Neural progenitor cell (in vitro differentiated cells): ENCODE measurements at places on chromosomes 2 and 18.

- no peaks in the 10 kb centered on the region for H3K4me1 ChIP-seq
- H3K36me3 ChIP-seq, result no peaks in the 10 kb centered on the region
- no peak overlapping the region for H3K4me3 ChIP-seq
Observed at GRCh38 chr2:71891155-71891554, 256.5 kb downstream of the CYP26B1 start.

DNA sequence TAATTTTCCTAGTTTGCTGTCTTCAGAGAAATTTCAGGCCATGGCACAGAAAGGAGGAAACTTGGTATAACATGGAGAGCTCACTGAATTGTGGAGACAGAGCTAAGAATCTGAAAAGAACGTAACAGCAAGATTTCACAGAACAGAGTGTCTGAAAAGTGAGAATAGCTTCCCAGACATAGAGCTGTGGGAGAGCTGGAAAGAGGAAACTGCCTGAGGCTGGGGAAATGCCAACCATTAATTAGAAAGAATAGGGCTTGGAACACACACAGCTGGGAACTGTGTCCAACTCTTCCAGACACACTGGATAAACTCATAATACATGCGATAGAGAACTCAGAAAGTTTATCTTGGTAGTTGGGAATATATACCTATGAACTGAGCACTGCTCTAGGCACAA is 51.6 kb upstream of the KYNU start:
- no peaks in the 10 kb centered on the region for H3K36me3 ChIP-seq
- DNase-seq, result no peak
- H3K27me3 ChIP-seq, result no peaks in the 10 kb centered on the region
- H3K4me3 ChIP-seq, result no peak overlapping the region
- no peaks in the 10 kb centered on the region for H3K4me1 ChIP-seq

DNA sequence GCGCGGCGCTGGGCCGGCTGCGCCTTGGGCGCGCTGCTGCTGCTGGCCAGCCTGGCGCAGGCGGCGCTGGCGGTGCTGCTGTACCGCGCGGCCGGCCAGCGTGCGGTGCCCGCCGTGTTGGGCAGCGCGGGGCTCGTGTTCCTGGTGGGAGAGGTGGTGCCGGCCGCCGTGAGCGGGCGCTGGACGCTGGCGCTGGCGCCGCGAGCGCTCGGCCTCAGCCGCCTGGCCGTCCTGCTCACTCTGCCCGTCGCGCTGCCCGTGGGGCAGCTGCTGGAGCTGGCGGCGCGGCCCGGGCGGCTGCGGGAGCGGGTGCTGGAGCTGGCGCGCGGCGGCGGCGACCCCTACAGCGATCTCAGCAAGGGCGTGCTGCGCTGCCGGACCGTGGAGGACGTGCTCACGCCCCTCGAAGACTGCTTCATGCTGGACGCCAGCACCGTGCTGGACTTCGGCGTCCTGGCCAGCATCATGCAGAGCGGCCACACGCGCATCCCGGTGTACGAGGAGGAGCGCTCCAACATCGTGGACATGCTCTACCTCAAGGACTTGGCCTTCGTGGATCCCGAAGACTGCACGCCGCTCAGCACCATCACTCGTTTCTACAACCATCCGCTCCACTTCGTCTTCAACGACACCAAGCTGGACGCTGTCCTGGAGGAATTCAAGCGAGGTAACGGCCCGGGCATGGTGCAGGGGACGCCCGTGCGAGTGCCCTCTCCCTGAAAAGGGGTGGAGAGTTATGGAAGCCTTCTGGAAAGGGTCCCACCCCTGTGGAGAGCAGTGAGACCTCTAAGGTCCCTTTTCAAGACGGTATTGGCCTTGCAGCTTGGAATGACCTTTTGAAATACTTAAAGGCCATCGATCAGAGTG is 1.0 kb downstream of the CNNM3 start:
- H3K27ac ChIP-seq, result no peak overlapping the region
- peak overlapping the region; percentile 74 for H3K4me3 ChIP-seq
- H3K27me3 ChIP-seq, result peaks cover 7% of the 10 kb centered on the region
- peaks cover 45% of the 10 kb centered on the region for H3K4me1 ChIP-seq
- no peaks in the 10 kb centered on the region for H3K36me3 ChIP-seq

DNA sequence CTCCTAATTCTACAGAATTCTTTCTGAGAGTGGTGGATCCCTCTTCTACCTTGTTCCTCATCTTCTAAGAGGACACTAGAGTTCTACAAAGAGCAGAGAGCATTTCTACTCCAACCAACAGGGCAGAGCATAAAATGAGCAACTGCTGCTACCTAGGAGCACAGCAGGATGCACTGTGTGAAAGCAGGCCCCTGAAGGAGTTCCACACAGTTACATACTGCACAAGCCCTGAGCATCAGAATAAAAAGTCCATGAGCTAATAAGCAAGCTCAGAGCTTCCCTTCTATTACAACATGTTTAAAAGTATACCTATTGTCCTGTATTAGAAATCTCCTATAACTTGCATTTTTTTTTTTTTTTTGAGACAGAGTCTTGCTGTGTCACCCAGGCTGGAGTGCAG is 8.4 kb downstream of the FHL2 start:
- no peaks in the 10 kb centered on the region for H3K36me3 ChIP-seq
- no peak overlapping the region for H3K27ac ChIP-seq
- no peak for DNase-seq

GRCh38 chr2:136219341-136219740 is 101.4 kb upstream of the CXCR4 start:
- no peak overlapping the region for H3K27ac ChIP-seq
- DNase-seq, result no peak
- no peaks in the 10 kb centered on the region for H3K36me3 ChIP-seq
- peaks cover 40% of the 10 kb centered on the region for H3K4me1 ChIP-seq

DNA sequence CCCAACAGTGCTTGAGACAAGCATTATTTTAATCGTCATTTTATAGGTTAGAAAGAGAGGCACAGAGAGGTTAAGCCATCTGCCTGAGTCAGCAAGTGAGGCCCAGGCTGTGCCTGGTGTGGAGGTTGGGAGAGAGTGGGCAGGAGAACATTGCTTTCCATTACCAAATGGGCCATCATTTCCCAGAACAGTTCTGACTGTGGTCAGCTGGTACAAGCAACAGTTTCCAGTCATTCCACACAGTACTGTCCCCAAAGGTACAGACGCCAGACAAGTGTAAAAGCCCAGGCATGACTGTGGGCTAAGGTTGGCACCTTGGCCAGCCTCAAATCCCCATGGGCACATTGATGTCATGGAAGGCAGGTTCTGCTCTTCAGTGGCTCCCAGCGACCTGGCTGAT is 98.2 kb upstream of the LCLAT1 start:
- H3K4me3 ChIP-seq, result no peak overlapping the region
- H3K36me3 ChIP-seq, result no peaks in the 10 kb centered on the region
- H3K27ac ChIP-seq, result no peak overlapping the region
- peaks cover 18% of the 10 kb centered on the region for H3K4me1 ChIP-seq
- H3K27me3 ChIP-seq, result no peaks in the 10 kb centered on the region

- H3K4me3 ChIP-seq, result no peak overlapping the region
- DNase-seq, result no peak
- no peaks in the 10 kb centered on the region for H3K4me1 ChIP-seq
- H3K27me3 ChIP-seq, result peaks cover 23% of the 10 kb centered on the region
- no peak overlapping the region for H3K27ac ChIP-seq
Observed at GRCh38 chr18:59909289-59910036, 9.7 kb downstream of the PMAIP1 start.

- peak overlapping the region; percentile 83 for H3K27ac ChIP-seq
- H3K4me3 ChIP-seq, result no peak overlapping the region
- H3K36me3 ChIP-seq, result no peaks in the 10 kb centered on the region
Observed at GRCh38 chr18:27665264-27665799, 480.2 kb upstream of the CHST9 start.

DNA sequence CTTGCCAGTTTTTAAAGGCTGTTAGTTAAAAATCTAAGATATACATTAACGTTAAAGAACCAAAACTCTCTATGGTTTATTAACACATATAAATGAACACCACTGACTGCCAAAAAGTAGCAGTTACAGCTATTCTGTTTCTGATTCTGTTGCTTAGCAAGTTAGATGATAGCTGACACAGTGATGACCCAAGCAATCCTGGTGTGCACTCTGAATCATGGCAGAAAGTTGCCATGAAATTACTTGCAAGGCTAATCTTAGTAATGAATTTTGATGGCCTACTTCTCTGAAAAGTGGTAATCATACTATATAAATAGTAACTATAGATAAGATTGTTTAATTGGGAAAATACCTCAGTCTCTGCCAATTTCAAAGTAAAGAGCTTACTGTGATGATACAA is 57.7 kb downstream of the ROCK2 start:
- peaks cover 9% of the 10 kb centered on the region for H3K4me1 ChIP-seq
- H3K27ac ChIP-seq, result no peak overlapping the region
- H3K27me3 ChIP-seq, result no peaks in the 10 kb centered on the region
- H3K36me3 ChIP-seq, result peaks cover 13% of the 10 kb centered on the region
- no peak for DNase-seq
- H3K4me3 ChIP-seq, result no peak overlapping the region

DNA sequence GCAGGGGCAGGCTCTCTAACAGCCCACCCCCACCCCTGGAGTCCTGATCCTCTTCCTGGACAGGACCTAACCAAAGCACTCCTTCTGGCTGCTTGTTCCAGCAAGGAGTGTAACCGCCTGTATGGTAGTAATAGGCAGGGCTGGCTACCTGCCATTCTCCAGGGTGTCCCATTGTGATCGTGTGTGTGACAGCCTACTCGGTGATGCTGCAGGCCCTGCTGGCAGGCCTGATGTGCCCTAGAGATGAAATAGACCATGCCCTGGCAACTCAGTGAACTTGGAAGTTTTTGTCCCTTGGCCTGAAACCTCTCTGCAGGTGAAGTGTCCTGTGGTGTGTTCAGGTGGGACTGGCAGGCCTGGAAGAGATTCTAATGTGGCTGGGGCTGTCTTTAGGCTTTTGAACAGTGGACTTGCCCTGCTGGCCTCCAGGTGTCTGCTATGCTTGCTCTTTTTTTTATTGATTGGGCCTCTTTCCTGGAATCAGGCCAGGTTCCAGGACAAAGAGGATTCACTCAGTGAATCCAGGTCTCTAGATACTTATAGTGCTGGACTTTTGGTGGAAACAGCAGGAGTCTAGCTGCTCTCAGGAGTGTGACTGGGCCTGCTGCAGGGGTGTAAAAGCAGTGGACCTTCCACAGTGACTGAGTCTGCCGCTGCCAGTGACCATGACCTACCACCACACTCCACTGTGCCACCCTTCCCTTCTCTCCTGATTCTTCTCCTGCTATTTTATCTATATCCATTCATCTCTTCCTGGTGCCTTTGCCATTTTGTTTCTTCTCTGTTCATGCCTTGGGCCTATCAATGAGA is 132.1 kb downstream of the CTIF start:
- DNase-seq, result no peak
- no peaks in the 10 kb centered on the region for H3K36me3 ChIP-seq
- no peak overlapping the region for H3K4me3 ChIP-seq
- H3K27me3 ChIP-seq, result no peaks in the 10 kb centered on the region

DNA sequence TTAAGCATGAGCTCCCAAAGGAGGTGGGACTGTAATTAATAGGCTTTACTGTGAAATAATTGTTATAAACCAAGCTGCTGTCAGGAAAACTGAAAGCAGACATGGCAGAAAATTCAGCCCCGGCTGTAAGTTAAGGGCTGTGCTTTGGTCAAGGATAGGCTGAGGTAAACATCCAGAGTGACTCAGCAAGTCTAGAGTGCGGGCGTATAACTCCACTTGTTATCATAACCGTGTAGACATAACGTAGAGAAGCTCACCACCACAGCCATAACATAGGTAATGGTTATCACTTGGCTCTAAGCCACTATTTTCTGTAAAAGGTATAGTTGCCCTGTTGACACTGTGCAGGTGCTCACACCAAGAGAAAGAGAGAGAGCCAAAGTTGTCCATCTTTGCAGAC is 316.8 kb downstream of the DCDC2C start:
- H3K27ac ChIP-seq, result no peak overlapping the region
- no peak for DNase-seq
- H3K4me3 ChIP-seq, result no peak overlapping the region
- no peaks in the 10 kb centered on the region for H3K27me3 ChIP-seq
- H3K4me1 ChIP-seq, result no peaks in the 10 kb centered on the region
- H3K36me3 ChIP-seq, result no peaks in the 10 kb centered on the region

- no peak overlapping the region for H3K27ac ChIP-seq
- no peaks in the 10 kb centered on the region for H3K36me3 ChIP-seq
- no peak for DNase-seq
- H3K27me3 ChIP-seq, result no peaks in the 10 kb centered on the region
- no peak overlapping the region for H3K4me3 ChIP-seq
Observed at GRCh38 chr18:9690418-9691188, 17.5 kb upstream of the RAB31 start.
